ENCODE measurements at places on chromosomes 1 and 21.

DNA sequence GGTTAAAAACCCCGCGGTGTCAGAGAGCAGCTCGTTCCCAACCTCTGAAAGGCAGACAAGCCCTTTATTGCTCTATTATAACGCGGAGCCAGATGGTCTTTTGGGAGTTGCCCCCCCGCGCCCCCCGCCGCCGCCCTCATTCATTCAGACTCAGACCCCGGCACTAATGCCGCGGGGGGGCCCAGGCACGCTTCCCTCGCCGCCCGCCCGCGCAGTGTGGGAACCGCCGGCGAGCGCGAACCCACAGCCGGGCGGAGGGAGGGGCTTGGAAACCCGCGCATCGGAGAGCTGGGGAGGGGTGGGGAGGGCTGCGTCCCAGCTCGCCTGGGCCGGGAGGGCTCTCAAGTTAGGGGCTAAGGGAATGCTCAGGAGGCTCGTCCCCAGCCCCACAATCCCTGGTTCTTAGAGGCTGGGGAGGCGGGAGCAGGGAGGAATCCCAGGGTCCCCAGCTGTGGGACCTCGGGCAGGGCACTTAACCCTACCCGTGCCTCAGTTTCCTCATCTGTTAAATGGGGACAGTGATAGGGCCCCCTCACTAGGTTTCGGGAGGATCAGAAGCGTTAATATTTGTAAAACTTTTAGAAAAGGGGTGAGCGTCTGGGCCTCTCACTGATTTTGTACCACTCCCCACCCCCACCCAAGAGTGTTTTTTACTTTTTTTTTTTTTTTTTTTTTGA lies 10.9 kb upstream of the HES5 start:
- no peak for DNase-seq

DNA sequence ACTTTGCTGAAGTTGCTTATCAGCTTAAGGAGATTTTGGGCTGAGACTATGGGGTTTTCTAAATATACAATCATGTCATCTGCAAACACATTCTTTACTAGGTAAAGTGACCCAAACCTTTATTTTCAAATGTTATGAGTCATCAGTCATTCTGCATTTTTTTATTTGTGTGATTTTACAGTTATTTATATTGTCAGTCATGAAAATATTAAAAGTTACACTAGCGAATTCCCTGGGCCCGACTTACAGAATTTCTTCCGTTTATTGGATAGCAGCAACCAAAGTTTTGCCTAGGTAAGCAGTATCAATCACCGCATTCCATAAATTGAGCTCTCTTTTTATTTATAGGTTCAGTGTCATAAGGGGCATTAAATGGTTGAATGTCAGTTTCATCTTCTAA lies 13.8 kb downstream of the OR2M5 start:
- no peak for DNase-seq

DNA sequence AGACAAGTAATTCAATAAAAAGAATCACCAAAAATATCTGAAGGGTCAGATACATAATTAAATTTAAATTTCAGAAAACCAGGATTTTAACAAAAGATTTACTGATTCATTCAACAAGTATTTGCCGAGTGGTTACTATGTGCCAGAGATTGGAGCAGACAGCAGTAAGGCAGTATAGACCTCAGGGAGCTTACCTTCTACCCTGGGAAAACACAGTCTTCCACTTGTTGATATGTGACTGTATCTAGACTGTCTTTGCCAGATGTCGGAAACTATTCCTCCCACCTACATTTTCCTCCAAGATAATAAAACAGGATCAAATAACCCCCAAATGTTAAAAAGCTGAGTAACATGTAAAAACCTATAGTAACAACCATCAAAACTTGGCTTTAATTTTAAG lies 6.2 kb downstream of the HNRNPR start:
- no peak for DNase-seq

DNA sequence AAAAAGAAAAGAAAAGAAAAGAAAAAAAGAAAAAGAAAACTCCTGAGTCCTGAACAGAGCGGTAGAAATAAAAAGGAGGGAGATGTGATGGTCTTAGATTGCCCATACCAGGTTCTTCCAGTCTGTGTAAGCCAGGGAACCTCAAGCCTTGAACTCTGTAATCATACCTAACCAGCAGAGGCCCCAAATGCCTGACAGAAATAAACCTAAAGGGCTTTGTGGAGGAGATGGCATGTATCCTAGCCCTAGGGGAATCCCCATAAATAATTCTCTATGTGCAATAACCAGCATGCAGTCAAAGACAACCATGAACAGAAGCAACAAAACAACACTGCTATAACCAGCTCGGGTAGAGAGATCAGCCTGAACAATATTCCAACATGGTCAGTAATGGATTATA lies 40.4 kb downstream of the USP48 start:
- no peak for DNase-seq

- DNase-seq, result no peak
These were observed 17.3 kb downstream of the DPH5 start for GRCh38 chr1:101008229-101008834.

- no peak for DNase-seq
These were observed 102.8 kb upstream of the ZNF648 start for GRCh38 chr1:182164273-182164672.
